ENCODE measurements at places on chromosomes 1 and 21.

DNA sequence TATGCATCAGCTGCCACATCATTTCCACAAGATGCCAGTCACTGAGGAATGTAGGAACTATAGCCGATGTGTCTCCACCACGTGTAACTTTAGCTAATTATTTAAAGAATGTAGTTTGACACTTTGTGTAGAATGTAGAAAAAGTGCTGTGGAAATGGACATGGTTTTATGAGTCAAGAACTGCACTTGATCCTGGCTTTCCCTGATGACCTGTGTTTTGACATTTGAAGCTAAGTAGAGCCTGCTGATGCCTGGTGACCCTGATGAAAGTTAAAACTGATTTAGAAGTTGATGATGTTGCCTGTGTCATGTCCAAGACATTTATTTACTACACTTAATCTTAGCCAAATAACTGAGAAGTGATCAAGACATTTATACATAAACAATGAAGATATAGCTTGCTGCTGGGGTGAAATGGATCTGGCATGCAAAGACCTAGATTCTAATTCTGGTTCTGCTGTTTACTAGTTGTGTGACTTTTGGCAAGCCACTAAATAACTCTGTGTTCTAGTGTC, 4.4 kb upstream of the OSBPL9 start:
- no peak for DNase-seq

DNA sequence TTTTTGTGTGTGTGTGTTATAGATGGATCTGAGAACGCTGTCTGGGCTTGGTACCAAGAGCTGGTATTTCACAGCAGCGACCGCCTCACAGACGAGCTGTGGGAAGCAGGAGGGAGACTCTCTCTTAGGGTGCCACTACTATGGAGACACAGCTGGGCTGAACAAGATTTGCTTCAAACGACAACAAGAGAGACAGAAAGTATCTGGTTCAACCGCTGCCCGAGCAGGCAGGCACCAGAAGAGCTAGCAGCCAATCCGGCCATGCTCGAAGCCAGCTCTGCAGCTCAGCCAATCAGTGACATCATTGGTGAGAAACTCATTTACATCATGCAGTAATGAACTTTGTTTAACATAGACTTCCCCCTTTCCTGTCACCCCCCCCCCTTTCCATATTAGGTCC, 341.3 kb downstream of the USP25 start:
- no peak for DNase-seq

GRCh38 chr1:158043232-158043631, 49.8 kb downstream of the KIRREL1 start:
- no peak for DNase-seq

- no peak for DNase-seq
Observed at GRCh38 chr1:63937461-63938022, 163.7 kb downstream of the ROR1 start.

GRCh38 chr1:29949676-29950075, 713.4 kb downstream of the PTPRU start:
- DNase-seq, result no peak

DNA sequence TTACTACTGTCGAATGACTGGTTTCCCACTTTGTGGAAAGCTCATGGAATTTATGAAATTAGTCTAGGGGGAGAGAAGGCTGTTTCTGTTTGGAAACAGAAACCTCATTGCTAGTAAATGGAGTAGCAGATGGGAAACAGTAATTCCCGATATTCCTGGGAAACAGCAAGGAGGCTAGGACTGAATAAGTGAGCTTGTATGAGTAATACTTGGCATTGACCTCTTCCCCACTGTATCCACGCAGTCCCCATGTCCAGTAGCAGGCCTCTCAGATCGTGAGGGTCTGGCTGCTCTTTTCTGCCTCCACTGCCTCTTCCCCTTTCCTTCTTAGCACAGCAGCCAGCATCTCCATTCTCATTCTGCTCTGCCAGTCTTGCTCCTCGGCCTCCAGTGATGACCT, 75.5 kb downstream of the PRDM2 start:
- no peak for DNase-seq

DNA sequence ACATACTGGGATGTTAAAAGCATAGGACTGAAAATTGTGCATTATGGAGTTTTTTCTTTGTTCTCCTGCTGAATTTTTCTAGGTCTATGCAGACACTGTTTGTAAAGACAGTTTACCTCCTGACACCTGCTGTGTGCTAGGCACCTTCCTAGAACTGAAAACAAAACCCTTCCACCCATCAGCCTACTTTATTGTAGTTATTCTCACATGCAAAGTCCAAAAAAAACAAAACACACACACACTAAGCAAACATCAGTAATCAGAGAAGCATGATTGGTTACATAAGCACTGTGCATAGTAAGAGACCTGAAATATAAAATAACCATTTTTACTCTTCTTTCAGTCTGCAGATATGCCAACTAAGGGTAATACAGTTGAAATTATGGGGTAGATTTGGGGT, 195.1 kb downstream of the CRB1 start:
- no peak for DNase-seq

DNA sequence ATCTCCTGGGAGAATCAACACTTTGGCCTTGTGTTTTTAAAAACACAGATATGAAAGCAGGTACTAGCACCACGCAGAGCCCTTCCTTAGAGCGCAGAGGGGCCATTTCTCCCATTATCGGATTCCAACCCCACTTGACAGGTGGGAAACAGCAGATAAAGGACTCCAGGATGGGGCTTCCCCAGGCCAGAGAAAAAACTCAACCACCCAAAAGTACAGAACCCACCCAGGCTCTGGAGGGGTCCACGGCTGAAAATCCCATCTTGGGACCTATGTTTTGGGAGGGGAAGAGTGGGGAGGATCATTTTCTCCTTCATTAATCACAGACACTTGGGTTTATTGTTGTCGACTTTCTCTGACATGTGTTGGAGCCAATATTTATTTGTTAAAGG, 27.1 kb upstream of the COL18A1 start:
- no peak for DNase-seq

Measured in T-helper 2 cell treated with Interferon-gamma antibody and Interleukin-4, amounts not matched to agents 5 μg/mL and 100 μg/mL, for 36 hours (primary cell).